ENCODE measurements at places on chromosomes 7 and 10.

DNA sequence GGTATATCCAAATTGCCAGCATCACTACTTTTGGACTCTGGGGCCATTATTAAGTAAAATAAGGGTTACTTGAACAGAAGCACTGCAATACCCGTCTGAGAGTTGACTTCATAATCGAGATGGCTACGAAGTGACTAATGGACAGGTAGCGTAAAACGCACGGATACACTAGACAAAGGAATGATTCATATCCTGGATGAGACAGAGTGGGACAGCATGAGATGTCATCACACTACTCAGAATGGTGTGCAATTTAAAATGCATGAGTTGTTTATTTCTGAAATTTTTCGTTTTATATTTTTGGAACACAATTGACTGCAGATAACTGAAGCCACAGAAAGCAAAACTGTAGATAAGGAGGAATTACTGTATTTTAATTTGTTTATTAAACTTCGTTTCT is 421.5 kb upstream of the LRGUK start:
- DNase-seq = no peak

DNA sequence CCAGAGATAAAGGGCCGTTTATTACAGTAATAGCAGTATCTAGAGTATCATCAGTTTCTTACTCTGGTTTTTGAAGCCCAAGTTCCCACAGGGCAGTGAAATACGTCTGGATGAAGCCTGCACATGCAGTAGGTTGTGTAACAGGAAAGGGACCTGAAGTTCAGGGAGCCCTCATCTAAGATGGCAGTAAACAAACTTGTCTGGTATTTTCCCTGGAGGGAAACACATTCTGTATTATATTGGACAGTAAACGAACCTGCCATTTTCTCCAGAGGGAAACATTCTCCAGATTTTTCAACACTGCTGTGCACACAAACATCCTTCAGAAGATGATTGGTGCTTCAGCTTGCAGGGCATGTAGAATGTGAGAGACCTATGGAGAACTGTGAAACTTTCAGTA is 189.9 kb downstream of the TFEC start:
- DNase-seq = peak; percentile 61

DNA sequence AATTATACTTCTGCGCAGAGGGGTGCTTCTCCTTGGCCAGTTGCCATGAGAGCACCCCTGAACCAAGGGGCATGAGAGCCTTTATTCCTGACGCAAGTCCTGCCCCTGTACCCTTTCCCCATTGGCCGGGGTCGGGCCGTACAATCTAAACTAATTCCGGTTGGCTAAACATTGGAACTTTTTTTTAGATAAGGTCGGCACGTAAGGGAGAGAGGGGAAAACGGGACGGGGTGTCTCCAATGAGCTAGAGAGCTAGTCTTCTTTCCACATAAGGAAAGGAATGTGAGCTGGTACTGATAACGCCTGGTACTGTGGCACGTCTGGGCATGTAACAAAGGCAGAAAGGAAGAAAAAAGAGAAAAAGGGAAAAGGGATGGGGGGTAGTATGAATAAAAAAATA is 96.9 kb downstream of the CD36 start:
- no peak for DNase-seq

DNA sequence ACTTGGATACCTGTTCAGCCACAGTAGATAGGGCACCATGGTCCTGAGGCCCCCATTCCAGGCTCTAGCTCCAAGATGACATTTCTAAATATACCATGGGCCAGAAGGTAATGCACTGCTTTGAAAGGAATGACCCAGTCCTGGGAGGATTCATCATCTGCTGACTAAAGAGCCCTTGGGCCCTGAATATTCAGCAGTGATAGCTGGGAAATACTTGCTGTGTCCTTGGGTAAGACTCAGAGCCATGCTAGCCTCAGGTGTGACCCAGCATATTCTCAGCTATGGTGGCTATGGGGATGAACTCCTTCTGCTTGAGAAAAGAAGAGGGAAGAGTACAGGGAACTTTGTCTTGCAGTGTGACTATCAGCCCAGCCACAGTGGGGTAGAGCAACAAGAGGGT is 21.3 kb upstream of the AGR2 start:
- DNase-seq = no peak

- no peak for DNase-seq
These were observed 264.4 kb downstream of the ETV1 start for GRCh38 chr7:13724977-13725566.

DNA sequence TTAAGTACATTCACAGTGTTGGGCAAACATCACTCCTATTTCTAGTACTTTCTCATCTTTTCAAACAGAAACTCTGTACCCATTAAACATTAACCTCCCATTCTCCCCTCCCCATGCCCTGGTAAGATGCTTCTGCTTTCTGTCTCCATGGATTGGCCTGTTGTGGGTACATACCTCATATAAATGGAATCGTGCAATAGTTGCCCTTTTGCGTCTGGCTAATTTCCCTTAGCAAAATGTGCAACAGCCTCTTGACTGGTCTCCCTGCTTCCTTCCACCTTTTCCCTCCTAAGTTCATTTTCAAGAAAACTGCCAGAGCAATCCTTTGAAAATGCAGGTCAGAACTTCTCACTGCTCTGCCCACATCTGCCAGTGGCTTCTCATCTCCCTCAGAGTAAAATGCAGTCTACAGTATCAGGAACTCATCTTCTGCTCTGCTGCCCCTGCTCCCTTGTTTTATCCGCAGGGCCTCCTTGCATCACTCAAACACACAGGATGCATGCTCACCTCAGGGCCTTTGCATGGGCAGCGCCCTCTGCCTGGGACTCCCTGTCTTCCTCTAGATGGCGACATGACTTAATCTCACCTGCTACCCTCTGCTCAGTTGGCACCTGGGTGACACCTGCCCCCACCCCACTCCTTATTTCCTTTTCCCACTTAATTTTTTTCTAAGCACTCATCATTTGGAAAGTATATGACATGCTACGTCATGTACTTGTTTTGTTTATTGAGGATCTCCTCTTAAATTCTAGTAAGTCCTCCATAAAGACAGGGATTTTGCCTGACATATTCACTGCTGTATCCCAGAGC is 44.3 kb upstream of the ECHDC3 start:
- DNase-seq = no peak

DNA sequence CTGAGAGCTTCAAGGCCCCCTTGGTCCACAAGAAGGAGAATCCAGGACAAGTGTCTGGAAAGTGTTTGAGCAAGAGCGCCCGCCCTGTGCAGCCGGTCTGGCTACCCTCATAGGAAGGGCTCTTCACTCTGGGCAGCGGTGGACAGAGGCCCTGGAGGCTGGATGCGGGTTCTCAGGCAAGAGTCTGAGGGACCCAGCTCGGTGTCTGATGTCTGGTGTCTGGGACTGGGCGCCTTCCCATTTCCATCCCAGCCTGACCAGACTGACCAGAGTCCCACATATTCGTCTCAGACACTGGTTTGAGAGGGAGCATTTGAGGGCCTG is 59.8 kb downstream of the HK1 start:
- DNase-seq = no peak

- peak; percentile 90 for DNase-seq
These were observed 5.1 kb upstream of the ELFN1 start for GRCh38 chr7:1664711-1665548.

DNA sequence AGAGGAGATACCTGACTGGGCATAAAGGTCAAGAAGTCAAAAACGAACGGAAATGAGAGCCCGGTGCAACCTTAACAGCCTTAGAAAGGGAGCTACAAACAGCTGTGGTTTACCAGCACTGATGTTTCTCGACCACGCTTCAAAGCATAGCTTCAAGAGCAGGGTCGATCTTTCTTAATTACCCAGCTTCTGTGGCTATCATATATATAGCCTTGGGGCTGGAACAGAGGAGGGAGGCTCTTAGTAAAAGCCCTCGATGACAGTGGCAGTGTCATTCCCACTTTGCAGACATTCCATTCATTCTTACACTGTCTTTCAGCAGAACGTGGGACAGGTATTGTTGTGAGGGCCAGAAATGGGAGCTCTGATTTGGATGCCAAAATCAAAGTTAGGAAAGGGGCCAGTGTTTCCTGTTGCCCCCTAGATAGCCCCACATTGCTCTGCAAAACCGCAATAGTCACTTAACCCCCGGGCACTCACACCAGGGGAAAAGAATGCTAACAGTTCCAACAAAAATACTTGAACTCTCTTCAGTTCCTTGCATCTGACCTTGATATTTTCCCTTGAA is 141.5 kb downstream of the MTPAP start:
- peak; percentile 52 for DNase-seq
